ENCODE measurements at places on chromosomes 13 and 19.

- no peak for DNase-seq
These were observed 7.2 kb downstream of the ACTN4 start for GRCh38 chr19:38654628-38655055.

- peak; percentile 54 for DNase-seq
These were observed 35.0 kb downstream of the ATP11A start for GRCh38 chr13:112724788-112725345.

- no peak for DNase-seq
These were observed 22.2 kb downstream of the EFNB2 start for GRCh38 chr13:106513025-106513983.

DNA sequence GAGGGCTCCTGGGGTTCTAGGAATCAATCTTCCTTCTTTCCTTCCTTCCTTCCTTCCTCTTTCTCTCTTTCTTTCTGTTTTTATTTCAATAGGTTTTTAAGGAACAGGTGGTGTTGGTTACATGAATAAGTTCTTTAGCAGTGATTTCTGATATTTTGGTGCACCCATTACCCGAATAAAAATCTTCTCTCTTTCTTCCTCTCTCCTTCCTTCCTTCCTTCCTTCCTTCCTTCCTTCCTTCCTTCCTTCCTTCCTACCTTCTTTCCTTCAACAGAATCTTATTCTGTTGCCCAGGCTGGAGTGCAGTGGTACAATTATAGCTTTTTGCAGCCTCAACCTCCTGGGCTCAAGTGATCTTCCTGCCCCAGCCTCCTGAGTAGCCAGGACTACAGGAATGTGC is 16.0 kb upstream of the URI1 start:
- no peak for DNase-seq

DNA sequence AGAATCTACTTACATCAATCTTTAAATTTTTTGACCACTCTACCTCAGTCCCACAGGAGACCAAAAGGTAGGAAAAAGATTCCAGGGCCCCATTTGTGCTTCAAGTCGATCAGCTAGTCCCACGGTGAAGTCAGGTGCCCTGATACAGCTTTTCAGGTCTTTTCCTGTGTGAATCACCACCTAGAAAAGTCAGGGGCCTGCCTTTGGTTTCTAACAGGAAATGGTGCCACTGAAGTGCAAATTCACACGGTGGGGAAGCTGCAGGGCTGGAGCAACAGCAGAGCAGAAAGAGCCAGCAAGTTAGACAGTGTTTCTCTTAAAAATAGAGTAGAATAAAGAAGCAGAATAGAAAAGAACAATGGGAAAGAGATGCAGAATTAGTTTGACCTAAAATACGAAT is 107.5 kb downstream of the KLF12 start:
- DNase-seq, result peak; percentile 27

- DNase-seq, result peak; percentile 20
These were observed 55.9 kb downstream of the RASA3 start for GRCh38 chr13:114076329-114077090.

DNA sequence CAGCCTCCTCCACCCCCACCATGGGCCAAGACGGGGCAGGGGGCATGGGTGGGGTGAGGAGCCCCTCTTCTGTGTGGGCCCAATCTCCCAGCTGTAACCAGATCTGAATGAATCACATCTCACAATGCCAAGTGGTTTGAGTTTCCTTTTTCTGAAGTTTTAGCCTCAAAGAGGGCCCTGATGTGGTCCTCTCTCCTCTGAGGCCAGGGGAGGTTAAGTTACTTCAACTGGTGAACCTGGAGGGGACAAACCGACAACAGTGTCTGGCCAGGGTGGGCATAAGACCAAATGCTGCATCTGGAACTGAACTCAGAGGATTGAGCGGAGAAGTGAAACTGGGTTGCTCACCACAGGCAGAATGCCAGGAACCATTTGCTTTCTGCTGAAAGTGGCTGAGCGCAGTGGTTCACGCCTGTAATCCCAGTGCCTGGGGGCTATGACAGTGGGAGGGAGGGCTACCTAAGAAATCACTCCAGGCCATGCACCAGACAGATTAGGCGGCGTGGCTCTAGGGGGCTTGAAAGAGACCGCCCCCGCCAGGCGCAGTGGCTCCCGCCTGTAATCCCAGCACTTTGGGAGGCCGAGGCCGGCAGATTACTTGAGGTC is 15.4 kb upstream of the IRGC start:
- peak; percentile 66 for DNase-seq

GRCh38 chr13:48411147-48411794 is 1.6 kb downstream of the LPAR6 start:
- no peak for DNase-seq

DNA sequence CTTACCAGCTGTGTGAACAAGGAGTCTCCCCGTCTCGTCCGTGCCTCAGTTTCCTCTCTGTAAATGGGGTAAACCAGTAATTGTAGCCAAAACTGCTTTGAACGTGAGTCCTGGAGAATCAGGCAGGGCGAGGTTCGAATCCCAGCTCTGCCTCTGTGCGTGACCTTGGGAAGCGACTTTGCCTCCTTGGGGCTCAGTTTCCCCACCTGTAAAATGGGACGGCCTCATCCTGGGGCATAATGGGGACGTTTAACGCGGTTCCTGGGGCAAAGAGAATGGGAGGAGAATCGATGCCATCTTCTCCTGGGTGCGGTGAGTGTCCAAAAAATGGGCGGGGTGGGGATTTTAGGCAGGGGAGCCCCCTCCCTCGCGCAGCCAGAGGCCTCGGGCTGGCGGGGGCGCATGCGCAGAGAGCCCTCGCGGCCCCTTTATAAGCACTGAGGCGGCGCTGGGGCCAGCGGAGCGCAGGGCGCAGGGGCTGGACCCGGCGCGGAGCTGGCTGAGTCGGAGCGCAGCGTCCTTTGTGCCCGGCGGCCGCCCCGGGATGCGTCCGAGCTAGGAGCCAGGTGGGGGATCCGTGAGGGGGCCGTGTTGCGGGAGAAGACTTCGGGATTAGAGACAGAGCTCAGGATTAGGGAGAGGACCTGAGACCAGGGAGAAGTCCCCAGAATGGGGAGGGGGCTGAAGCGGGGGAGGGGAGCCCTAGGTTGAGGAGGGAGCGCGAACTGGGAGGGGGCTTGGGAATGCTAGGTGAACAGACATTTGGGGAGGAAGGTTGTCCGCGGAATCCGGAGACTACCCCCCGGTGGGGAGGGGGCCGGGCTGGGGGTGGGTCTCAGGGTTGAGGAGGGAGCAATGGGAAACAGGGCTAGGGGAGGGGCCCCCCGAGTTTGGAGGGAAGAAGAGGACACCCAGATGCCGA is at the start of gene NCAN:
Gene NCAN, plus strand, starts transcription at position 460 of the 922 bp plus-strand sequence. CDS start 4,996 bp downstream, outside the sequence.
- peak; percentile 78 for DNase-seq

GRCh38 chr19:22893855-22894270 is 61.8 kb downstream of the ZNF723 start:
- no peak for DNase-seq

GRCh38 chr13:103192511-103193135 is 126.4 kb upstream of the SLC10A2 start:
- DNase-seq, result no peak

DNA sequence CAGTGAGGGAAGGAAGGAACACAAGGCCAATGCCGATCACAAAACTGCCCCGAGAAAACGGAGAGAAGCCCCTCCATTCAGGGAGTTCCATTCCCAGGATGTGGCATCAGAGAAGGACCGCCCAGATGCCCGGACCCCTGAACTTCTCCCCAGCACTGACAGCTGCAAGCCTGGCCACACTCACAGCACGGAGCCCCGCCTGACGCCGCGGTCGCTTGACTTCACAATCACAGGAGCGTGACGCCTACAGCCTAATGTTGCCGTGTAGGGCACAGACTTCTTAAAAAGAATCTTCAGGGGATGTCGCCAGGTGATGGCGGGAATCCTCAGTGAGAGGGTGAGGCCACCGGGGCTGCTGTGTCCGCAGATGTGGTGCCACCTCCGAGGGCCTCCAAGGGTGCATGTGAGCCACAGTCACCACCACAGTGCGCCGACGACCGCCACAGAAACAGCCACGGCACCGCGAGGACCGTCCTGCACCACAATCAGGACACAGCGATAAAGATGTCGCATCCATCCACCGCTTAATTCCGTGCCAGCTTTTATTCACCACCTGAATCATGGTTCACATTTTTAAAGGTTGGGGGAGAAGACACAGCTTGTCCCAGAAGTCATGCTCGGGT is 77.2 kb downstream of the SPACA7 start:
- DNase-seq, result peak; percentile 61

DNA sequence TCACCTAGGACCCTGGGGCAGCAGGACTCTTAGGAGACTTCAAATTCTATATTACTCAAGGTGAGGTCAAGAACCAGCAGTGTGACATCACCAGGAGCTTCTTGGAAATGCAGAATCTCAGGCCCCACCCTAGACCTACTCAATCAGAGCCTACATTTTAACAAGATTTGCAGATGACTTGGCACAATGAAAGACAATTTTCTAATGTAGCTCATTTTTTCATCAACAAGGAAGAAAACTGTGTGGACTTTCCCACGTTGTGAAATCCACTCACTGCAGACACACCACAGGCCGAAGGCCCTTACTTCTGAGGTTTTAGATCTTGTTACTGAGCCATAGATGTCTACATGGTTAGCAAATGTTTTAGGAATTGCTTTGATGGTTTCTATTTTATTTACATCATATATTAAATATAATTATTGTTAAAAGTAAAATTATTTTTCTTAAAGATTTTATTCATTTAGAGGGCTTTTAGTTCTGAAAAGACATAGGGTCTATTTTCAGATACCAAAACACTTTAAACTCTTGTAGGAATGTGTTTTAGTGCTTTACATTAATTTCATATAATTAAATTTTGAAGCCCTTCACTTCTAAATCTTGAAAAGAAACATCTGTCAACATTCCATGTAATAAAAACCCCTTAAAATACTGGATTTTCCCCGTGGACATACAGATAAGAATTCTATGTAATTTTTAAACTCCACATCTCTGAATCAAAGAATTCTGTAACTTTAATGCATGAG is 18.5 kb upstream of the STARD13 start:
- no peak for DNase-seq

DNA sequence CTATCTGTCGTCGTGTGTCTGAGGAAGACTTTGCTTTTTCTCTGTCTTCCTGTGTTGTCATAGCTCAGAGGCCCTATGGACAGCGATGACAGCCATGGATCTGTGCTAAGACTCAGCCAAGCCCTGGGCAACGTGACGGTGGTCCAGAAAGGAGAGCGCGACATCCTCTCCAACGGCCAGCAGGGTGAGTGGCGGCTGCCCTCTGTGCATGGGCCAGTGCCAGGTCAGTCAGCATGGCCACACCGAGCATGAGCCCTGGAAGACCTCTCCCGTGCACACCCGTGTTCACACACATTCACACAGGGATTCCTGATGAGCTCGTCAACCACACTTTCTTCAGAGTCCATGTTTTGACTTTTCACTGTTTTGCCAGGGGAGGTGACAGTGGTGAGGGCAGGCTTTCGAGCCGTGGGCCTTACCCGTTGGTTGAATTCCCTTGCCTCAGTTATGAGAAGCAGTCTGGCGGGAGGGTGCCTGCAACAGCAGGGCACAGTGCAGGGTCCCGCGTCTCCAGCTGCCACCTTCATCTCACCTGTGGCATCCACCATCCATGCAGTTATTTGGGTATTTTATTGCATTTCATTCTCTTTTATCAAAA is 20.2 kb downstream of the NAXD start:
- no peak for DNase-seq

- peak; percentile 91 for DNase-seq
These were observed 49.9 kb downstream of the AP1M1 start for GRCh38 chr19:16247353-16248182.

- DNase-seq, result no peak
These were observed 212.5 kb downstream of the DLEU7 start for GRCh38 chr13:50631041-50631440.

DNA sequence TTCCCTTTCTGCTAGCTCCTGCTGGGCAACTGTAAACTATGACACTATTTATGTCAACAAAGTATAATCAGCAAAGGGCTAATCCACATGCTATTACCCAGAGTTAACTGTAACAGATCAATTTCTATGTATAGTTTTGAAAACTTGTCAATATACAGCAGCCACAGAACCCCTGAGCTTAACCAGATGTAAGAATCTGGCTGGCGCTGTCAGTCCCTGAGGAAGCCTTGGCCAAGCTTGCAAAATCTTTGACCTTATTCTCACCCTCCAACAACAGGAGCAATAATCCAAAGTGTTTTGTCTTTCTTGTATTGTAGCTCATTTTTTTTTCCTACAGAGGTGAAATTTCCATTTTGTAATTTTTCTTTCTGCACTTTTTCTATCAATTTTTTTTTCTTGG is 1230.1 kb upstream of the SLC10A2 start:
- no peak for DNase-seq

DNA sequence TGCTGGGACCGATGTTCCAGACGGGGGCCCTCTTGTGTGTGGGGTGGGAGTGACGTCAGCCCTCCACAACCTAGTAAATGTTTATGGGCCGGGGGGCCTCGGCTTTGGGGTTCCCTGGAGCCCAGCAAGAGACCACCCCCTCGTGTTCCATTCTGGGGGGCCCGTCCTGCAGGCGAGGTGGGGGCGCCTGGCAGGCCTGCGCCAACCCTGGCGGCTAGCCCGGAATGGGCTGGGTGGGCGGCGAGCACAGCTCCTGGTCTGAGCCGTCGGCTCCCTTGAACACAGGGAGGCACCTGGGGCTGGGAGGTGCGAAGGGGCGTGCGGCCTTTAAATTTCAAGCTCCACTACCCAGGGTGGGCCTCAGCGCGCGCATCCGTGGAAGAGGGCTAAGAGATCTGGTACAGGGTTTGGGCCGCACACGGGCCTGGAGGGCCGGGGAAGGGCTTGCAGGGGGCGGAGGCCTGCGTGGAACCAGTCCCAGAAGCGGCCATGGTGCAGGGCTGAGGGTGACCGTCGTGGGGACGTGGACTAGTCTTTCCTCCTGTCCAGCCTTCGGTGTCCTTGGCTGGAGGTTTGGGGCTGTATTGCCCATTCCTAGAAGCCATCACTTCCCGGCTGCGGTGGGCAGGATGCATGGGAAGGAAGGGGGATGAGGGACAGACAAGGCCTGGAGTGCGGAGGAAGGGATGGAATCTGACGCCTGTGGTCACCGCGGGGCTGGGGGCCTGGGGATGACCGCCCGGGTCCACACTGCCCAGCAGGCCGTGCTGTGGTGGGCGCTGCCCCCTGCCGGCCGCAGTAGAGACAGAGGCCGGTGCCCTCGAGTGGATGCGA is 11.4 kb downstream of the NDUFA11 start:
- peak; percentile 89 for DNase-seq

DNA sequence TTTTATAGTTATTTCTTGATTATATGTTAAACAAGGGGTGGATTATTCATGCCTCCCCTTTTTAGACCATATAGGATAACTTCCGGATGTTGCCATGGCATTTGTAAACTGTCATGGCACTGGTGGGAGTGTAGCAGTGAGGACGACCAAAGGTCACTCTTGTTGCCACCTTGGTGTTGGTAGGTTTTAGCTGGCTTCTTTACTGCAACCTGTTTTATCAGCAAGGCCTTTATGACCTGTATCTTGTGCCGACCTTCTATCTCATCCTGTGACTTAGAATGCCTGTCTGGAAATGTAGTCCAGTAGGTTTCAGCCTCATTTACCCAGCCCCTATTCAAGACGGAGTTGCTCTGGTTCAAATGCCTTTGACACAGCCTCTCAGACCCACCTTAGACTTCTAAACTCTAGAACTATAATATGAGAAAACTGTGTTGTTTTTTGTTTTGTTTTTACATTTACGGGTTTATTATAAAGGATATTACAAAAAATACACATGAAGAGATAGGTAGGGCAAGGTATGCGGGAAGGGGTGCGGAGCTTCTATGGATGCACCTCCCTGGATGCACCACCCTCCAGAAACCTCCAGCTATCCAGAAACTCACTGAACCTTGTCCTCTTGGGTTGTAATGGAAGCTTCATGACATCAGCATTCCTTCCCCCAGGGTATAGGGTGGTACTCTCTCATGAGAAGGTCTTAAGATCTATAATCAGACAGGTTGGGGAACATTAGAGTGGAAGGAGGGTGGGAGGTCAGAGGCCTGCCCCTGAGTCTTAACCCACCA is 15.8 kb upstream of the SPRYD7 start:
- DNase-seq, result no peak
